Iris pigment epithelial cell (primary cell): ENCODE measurements at places on chromosomes 11 and 22.

GRCh38 chr11:14653090-14653489, 9.5 kb downstream of the PDE3B start:
- DNase-seq: no peak

GRCh38 chr11:62546244-62546928, at the start of gene AHNAK:
AHNAK (minus strand) TSS chr11:62546806; CDS start chr11:62536098, 10,708 bp downstream.
- DNase-seq: peak; percentile 74

- peak; percentile 98 for DNase-seq
Observed at GRCh38 chr11:99693941-99694492, 673.3 kb downstream of the CNTN5 start.

DNA sequence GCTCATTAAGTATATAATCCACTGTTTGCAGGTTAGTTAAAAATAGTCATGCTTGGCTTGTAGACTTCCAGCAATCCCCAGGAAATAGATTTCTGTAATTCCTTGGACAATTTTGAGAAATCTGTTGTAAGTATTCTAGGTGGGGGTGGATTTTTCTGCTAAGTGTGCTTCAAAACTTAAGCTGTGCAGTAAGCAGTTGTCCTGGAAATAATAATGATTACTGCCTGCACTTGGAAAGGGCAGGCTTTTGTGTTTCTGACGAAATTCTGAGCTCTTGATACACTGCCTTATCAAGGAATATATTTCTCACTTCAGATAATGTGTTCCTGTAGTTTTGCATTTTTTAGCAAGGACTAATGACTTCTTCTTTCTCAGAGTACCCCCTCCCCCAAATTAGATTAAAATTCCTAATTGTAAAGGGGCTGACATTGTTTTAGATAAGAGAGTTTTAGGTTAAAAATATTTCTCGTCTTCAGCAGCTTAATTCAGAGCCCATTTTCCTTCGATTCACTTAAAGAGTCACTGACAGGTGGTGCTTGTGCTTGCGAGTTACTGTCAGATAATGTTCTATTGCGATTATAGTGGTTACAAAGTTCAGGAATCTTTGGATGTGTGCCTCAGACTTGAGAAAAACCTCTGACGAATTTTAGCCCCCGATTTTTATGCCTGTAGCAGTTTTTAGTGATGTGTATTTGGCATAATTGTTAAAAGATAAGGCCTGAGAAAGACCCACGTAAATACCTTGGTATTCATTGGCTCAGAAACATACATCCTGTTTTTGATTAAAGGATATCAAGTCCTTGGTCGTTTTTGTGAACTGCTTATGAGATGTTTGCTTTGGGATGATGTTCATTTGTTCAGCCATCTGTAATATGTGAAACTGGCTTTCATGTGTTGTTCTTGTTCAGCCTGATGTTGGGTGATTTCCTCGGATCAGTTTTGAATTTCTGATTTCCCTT, 120.5 kb downstream of the HIPK3 start:
- peak; percentile 63 for DNase-seq

DNA sequence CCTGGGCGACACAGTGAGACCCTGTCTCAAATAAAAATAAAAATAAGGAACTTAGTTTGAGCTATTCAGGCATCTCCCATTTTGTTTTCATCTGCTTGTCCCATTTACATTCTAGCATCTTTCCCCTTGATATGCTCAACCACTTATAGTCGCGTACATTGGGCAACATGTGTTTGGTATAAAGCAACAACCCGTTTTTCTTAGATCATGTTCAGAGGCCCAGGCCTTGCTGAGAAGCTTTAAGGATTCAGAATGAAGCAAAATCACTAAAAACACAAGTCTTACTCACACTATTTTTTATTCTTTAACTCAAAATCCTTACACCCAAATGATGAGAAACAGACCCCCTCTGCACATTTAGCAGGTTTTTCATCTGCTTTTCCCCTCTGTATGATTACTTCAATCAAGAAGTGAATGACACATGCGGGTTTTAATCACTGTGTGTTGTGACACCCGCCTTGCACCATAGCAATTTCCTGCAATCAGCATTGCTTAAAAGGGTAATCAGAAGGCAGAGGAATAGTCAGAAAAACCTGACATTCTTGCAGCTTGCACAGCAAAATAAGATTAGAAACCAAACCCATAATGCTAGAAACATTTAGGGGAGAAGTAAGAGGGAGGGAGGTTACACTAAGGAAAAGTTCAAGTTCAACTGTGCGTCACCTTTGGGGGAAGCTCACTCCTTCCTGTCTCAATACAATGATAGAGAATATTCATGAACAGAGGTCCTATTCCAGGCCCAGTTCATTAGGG, 25.9 kb downstream of the ALG9 start:
- peak; percentile 82 for DNase-seq

DNA sequence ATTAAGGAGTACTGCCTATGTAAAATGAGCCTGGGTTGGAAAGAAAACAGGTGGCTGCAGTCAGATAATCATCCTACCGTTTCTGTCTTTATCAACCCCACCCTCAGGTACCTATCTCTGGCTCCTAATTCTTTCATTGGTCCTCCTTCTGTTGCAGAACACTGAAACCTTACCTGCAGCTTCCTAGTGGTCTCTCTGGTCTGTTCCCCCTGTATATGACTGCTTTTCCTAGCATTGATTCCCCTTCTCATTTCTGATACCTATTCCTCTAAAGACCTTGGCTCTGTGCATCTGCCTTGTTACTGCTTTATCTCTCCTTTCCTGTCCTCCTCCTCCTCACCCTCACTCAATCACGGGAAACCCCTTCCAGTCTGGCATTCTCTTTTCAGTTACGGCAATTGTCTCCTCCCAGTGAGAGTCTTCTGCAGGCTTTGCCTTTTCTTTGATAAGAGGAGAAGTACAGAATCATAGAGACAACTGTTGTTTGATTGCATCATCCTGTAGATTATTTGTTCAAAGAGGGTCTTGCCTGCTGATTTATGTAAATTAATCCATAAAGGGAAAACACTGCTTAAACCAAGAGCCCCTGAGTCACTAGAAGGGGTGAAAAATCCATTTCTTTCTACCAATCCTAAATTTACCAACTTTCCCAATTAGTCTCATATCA, 301.2 kb downstream of the AASDHPPT start:
- DNase-seq: no peak

DNA sequence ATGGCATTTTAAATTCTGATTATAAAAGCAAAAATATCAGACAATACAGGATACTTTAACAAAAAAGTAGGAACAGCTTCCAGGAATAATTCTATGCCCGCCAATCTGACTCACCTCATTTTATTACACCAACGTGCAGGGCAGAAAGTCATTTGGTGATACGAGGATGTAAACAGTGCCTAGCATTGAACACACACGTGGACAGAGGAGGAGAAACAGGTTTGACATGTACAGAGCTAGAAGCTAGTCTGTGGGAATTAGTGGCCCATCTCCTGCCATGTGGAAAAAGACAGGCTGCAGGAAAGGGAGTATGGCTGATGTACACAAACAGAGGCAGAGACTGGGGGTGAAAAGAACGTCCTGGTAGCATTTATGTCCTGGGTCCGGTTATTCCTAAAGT, 9.0 kb upstream of the SPINDOC start:
- DNase-seq: no peak

DNA sequence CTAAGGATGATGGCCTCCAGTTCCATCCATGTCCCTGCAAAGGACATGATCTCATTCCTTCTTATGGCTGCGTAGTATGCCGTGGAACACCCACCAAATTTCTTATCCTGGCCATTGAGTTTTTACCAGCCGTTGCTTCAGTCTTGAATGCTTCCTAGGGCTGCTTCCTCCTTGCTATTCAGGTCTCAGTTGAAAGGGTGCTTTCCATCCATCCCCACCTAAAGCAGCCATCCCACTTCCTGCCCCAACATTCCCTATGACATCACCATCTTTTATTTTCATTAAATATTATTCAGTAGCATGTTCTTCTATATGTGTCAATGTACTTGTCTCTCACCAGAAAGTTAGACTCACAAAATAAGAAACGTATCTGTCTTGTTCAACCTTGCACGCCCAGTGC, 40.7 kb upstream of the SLN start:
- DNase-seq: no peak

GRCh38 chr11:43942662-43943371, 380 bp downstream of the C11orf96 start:
- peak; percentile 59 for DNase-seq

DNA sequence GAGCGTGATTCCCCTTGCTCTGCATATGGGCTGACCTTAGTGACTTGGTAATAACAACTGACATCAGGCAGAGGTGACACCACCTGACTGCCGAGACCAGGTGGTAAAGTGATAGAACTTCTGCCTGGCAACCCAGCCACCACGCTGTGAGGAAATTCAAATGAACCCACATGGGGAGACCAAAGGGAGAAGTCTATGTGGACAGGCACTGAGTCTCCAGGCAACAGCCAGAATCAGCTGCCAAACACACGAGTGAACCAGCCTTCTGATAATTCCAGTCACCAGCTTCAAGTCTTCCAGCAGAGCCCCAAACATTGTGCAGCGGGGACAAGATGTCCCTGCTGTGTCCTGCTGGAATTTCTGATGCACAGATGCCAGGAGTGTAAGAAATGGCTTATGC, 29.7 kb downstream of the SPATA19 start:
- DNase-seq: no peak

DNA sequence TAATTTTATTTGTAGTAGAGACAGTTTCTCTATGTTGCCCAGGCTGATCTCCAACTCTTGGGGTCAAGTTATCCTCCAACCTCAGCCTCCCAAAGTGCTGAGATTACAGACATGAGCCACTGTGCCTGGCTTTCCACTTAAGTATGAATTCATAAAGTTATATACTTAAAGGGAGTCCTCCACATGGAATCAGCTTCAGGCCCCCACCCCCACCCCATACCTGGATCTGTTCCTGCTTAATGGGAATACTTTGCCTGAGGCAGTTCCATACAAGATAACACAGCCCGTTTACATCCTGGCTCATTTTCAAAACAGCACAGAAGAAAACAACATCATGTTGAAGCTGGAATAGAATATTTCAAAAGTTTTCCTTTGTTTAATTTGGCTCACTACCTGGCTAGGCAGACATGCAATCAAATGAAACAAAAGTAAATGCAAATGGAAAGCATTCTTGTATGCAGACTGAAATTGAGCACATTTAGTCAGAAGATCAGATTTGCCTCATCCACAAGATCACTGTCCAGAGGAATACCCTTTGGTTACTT, 82.4 kb downstream of the FAT3 start:
- DNase-seq: no peak

DNA sequence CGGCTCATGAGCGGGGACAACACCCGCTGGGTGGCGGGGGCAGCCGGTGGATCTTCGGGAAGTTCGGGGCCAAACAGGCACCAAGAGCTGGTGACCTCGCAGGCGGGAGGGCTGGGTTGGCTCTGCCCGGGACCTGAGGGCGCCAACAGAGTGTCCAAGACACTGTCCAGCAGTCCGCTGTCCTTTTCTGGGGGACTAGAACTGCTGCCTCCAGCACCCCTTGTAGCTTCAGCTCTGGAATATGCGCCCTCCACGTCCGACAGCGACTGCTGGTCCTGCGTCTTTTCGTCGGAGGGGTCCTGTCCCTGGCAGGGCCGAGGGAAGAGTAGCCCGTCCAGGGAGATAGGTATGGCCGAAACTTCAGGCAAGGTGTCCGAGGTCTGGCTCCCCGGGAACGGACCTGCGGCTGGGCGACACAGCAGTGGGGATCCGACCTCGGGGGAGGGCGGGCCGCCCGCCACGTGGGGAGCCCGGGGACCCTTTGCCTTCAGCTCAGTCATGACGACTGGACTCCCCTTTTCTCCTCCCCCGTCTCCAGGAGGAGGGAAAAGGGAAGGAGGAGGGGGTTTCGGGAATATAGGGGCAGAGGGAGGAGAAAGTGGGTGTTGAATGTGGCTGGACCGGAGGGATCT, 926 bp downstream of the PGR start:
- no peak for DNase-seq

DNA sequence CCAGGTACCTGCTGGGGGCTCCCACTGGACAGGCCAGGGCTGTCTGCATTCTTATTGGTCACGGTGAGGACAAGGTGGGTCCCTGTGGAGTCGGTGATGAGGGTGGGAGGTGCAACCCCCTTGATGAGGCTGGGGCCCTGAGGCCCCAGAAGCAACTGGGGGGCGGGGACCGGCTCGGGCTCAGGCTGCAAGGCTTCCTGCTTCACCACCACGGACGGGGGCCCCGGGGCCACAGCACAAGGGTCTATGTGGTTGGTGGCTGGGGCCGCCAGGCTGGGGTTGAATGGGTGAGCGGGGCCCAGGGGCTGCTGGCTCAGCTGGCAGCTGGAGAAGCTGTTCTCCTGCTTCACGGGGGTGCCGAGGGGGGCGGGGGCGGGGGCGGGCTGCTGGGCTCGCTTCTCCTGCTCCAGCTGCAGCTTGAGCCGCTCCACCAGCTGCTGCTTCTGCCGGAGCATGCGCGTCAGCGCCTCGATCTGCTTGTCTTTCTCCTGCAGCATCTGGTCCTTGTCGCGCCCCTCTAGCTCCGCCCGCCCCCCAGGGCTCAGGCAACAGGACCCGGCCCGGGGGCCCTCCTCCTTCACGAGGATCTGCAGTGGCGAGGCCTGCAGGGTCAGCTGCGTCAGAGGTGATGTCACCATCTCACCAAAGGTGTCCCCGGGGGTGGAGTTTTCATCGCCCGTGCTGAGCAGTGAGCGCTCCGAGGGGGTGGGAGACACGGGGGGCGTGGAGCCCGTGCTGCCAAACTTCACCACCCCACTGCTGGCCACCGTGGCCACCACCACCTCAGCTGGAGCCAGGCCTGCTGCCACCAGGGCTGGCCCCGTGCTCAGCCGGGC, 48.2 kb downstream of the SGSM3 start:
- DNase-seq: no peak

DNA sequence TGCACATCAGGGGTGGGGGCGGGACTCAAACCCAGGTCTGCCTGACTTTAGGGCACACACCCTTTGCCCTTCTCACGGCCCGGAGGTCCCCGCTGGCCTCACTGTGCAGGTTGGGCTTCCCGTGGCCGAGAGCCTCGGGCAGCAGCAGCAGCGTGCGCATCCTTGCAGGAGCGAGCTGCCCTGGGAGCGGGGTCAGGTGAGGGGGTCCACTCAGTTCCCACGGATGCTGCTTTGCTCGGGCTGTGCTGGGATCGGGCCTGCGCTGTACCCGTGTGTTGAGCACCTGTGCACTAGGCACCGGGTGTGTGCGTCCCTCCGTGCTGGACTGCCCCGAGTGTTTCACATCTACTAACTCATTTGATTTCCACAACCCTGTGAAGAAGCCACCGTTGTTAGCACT, 25.1 kb downstream of the PRR5 start:
- no peak for DNase-seq

GRCh38 chr22:38715176-38715764, 9.5 kb downstream of the GTPBP1 start:
- DNase-seq: no peak
